ENCODE measurements at places on chromosomes 4 and X. TPM values are rescaled to one million over a fixed set of nuclear protein-coding genes. Genes with fewer than 3 reads are reported as not detected.

SMARCA1 gene
- total RNA-seq: 29.3 TPM

SPANXD gene
- total RNA-seq: not detected

DNA sequence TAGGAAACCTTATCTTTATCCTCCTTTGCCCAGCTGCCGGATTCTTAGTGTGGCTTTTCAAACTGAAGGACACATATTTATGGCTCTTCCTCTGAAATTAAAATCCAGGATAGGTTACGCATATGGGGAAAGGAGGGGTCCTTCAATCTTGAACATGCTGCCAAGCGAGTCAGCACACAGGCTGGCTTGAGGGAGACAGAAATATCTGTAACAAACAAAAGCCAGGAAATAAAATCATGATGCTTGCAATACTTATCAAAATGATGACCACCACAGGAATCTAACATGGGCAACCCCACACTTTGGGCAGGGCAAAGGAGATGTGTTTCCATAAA is 196.4 kb upstream of the LDB2 start:
- no peak for DNase-seq

- no peak for DNase-seq
Observed at GRCh38 chr4:150600812-150601445, 19.0 kb downstream of the MAB21L2 start.

DNA sequence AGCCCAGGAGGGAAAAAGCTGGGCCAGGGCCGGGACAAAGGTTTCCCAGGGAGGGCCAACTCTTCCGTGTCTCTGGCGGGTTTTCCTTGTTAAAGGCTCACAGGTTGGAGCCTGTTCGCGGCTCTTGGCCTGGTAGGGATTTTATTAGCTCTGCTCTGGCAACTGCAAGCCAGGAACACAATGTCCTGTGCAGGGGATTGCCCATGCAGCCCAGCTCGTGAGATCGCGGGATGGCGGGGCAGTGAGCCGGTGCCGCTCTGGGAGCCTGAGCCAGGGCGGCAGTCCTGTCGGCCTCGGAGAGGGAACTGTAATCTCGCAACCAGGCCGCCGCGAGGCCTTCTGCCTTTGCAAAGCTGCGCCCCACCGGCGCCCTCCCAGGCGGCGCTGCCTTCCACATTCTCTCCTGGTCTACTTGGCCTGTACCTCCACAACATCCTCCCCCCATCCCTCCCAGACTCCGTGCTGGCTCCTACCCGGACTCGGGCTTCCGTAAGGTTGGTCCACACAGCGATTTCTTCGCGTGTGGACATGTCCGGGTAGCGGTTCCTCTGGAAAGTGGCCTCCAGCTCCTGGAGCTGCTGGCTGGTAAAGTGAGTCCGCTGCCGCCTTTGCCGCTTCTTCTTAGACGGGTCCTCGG is 2.1 kb downstream of the PITX2 start:
- peak; percentile 66 for DNase-seq

DNA sequence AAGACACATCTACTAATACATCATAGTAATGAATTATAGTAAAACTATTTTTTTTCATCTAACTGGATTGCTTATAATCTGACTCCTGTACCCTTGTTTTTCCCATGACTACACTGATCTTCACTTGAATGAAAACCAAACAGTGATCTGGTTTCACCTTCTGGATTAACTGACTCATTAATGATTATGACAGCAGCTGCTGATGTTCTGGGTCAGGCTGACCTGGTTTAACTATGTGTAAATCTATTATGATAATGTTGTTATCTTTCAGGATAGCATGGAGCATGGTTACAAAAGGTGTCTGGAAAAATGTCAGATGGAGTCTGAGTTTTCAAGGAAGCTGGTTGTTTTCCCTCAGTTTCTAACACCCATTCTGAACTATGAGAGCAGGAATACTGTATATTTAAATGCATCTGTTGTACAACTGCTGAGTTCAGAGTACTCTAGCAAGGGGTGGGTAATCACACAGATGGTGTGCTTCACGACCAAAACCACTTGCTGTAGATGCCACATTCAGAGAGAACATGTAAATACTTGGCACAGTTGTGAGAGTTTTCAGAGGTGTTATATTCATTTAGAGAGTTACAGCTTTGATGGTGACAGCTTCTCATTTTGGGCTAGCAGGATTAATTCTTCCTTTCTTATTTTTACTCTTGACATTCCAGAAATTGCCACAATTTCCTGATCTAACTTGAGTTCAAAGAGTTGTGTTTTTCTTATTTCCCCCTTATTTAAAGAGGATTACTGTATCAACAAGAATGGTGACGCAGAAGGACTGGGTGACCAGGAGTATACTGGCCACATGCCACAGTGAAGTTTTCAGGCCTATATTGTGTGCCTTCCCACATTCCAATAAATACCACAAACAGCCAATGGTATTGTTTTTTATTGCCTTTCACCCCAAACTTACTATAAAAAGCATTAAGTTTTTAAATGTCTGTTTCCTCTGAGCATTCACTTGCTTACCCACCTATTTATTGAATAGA is 249.7 kb upstream of the TET2 start:
- DNase-seq: no peak

DNA sequence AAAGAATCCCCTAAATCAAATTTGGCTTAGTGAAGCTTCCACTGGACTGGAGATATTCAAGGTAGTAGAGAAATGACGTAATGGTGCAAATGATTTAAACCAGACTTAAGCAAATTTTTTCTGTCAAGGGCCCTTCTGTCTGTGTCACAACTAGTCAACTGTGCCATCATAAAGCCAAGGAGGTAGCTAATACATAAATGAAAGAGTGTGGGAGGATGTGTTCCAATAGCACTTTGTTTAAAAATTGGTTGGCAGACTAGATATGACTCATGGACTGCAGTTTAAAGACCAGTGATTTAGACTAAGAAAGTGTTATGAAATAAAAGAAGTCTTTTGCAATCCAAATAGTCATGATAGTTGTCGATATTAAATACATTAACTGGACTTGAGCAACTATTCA is 24.3 kb upstream of the TEX13C start:
- DNase-seq: no peak

DNA sequence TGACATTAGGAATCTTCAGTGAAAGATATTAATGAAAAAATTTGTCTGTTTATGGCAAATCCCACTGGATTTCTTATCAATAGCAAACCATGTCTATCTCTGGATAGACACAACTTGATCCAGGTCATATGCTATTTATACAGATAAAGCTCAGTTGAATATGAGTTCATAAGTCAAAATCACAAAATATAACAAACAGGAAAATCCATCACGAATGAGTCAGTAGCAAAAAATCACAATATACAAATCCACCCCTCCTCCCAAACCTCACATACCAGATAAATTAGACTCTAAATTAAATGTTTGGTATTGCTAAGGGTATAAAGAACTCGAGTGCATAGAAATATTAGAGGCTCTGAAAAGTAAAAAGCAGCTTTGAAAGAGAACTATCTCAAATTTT is 420.5 kb downstream of the TLL1 start:
- no peak for DNase-seq

GRCh38 chrX:113059714-113060113 is 219.1 kb upstream of the AMOT start:
- no peak for DNase-seq

GRCh38 chr4:78369679-78370078 is 181.9 kb upstream of the ANXA3 start:
- DNase-seq: no peak

GRCh38 chrX:49066278-49066677 is 7.5 kb downstream of the CCDC120 start:
- no peak for DNase-seq
